ENCODE measurements at places on chromosomes 6 and 20. TPM values are rescaled to one million over a fixed set of nuclear protein-coding genes. Genes with fewer than 3 reads are reported as not detected.

DNA sequence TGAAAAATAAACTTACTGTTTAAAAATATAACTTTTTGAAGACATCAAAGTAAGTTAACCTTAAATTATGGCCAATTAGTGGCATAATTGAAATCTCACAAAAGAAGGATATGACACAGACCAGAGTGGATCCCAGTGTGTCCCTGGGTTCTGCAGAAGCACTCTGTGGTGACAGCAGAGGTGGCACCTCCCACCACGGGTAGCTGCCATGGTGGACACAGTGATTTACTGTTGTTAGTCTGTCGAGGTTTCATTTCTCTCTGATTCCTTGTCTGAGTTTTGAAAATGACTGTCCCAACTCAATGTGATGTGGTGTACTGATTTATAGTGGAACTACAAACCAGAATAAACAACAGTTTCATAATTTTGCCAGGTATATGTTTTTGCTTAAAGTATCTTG lies 76.5 kb downstream of the TULP4 start:
- no peak for DNase-seq

DNA sequence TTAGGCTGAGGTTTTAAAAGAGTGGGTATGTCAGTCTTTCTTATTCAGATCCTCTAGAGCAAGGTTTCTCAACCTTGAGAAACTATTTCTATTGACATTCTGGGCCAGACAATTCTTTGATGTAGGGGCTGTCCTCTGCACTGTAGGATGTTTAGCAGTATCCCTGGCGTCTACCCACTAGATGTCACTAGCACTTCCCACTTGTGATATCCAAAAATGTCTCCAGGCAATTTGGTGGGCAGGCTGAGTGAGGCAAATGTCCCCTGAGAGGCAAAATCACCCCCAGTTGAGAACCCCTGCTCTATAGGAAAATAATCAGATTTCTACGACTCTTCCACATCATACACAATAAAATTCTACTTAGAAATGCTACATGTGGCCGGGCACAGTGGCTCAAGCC lies 7.7 kb upstream of the ZKSCAN8 start:
- DNase-seq, result peak; percentile 48

GRCh38 chr20:18511571-18511970 lies 3.8 kb downstream of the SEC23B start:
- no peak for DNase-seq

GRCh38 chr6:57116776-57117175 lies 26.8 kb downstream of the ZNF451 start:
- DNase-seq, result no peak

DNA sequence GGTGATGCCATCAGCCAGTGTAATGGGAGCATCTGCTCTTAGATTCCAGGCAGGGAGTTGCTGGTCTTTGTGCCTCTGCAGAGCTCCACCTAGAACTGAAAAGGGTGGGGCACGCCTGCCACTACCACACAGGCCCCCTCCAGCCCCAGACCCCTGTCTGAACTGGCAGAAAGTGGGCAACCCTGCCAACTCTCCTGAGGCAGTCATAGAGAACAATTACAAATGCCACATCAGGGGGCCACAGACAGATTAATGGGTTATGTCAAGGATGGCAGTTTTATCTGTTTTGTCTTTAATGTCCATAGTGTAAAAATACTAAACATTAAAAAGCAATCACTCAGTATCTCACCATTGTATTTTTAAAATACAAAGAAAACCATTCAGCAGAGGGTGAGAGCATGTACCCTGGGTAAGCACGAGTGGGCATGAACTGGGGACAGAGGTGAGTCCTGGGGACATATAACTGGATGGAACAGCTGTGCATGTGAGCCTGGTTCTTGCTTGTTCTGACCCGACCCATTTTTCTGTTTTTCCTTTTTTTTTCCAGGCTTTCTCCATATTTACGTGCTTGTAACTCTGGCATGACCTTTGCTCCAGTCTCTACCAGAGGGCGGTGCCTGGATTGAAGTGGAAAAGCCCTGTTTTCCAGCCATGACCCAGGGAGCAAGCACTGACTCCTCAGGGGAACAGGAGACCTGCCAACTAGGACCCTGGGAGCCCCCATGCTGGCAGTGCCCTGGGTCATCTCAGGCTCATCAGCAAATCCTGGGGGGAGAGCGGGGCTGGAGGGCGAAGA lies 8.2 kb downstream of the TRAF3IP2 start:
- DNase-seq, result no peak

DNA sequence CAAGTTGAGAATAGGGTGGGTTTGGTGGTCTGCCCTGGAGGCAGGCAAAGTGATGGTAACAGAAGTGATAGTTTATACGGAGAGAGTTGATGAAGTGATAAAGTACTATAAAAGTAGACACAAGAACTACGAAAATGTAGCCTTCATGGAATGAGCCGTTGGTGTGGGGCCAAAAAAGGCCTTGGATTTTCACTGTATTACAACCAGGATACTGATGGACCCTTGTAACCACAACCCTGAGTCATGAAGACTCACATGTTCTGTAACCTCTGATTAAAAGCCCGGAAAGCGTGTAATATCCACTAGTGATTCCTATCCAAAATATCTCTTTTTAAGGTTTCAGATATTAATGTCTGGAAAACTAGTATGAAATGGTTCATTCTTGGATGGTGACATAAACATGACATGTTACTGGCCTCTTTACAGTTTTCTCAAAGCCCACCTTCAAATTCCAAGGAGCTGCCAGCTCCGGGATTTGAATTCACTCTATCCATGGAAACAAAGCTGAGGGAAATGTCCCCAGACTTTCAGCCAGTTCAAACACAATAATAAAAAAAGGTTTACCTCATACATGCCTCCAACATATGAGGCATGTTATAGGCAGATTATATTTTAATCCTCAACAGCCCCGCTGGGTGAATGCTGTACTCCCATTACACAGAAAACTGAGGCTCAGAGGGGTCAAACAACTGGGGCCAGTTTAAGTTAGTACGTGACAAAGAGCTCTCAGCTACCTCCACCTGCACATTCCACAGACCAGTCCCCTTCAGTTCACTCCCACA lies 55.4 kb downstream of the MRPL14 start:
- peak; percentile 96 for DNase-seq

DNA sequence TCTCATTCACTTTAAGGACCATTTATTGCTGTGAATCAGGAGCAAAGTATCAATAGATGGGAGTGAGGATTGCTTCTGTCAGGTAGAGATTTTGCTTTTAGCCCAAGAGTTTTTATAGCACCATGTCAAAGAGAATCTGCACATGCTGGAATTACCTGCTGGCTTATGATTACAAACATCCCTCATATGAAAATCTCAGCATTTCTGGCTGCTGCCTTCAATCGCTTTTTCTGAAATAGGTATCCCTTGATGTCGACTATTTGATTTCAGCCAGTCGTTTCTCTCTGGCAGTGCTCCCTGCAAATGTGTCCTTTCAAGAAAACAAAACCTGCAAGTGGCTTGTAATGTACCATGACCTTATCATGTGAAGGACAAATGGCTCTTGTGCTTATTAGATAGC lies 34.5 kb upstream of the NEDD9 start:
- DNase-seq, result no peak

GRCh38 chr6:40630051-40630450 lies 42.9 kb upstream of the LRFN2 start:
- no peak for DNase-seq

DNA sequence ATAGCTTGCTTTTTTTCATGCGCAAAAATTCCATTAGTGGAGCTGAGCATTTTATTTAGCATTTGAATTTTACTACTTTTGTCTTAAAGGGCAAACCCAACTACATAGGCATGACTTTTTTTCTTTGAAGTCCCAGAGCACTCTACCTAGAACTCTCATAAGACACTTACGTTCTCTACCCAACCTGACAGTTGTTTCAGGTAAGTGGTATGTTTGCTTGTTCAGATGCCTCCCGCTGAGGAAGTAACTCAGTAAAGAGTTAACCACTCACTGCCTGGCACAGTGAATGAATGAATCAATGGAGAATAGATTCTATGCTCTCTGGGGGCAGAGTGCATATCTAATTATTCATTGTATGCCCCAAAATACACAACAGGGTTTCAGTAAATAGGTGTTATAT lies 212.3 kb upstream of the PRDM1 start:
- DNase-seq, result no peak

DNA sequence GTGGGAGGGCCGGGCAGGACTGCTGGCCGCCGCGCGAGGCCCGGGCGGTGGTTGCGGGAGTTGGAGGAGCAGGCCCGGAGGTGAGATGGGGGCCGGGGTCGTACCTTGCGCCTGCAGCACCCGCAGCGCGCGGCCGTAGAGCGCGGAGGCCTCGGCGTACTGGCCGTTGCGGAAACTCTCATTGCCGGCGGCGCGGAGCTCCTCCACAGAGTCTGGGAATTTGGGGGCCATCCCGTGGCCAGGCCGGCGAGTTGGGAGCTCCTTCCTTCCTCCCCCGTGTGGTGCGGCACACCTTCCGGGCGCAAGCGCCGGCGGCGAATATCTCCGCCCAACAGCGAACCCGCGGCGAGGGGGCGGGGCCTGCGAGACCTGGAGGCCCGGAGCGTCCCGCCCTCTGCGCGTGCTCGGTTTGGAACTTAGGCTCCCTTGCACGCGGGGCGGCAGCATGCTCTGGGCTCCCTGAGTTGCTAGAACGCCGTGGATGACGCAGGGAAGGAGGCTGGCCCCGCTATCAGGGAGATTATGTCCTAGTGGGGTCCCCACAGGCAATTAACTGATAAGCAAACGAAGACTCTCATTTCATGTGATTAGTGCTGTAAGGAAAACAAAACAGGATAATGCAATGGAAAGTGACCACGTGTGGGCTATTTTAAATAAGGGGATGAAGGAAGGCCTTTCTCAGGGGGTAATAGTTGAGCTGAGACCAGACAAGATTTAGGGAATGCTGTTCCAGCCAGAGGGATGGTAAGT lies at the start of gene TOMM34:
Gene TOMM34 (minus strand): TSS at position 295 of the 750 bp plus-strand sequence. CDS start 64 bp downstream, at position 231.
- peak; percentile 92 for DNase-seq

GRCh38 chr6:109002051-109002697 lies 92.5 kb downstream of the SESN1 start:
- peak; percentile 80 for DNase-seq

The GGTLC1 gene
- total RNA-seq, result not detected

The RPP40 gene
- total RNA-seq, result 53.4 TPM

The FRK gene
- total RNA-seq, result 1.9 TPM

The FRMD1 gene
- total RNA-seq, result not detected

The ULBP2 gene
- total RNA-seq, result 8.1 TPM

The TGM3 gene
- total RNA-seq, result not detected

The C20orf204 gene
- 0.17 TPM for total RNA-seq

The NKX2-4 gene
- not detected for total RNA-seq

The TMC2 gene
- not detected for total RNA-seq

The VGLL2 gene
- total RNA-seq, result 0.75 TPM

All from LHCN-M2 (cell line).